ENCODE measurements at places on chromosomes 16 and 17.

GRCh38 chr16:81933361-81933760, 77.9 kb downstream of the SDR42E1 start:
- peak; percentile 2 for DNase-seq

DNA sequence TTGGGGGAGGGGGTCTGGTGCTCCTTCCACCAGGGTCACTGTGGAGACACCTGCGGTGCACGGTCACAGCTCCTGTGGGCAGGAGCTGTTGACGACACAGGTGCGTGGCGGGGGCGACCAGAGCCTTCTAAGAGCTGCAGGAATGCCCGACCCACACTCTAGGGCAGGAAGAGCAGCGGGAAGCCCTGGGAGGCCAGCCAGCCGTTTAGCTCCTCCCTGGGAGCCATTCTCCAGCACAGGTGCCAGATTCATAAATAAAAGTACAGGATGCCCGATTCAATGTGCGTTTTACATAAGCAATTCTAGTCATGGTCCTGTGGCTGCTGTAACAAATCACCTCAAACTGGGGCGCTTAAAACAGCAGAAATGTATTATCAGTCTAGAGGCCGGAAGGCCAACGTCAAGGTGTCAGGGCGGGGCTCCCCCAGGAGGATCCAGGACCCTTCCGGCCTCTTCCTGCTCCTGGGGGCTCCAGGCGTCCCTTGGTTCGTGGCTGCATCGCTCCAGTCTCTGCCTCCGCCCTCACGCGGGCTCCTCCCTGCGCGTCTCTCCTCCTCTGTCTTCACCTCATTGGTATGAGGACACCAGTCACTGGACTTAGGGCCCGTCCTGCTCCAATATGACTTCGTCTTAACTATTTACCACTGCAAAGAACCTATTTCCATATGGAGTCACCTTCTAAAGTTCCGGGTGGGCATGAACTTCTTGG, 155.4 kb downstream of the FOXL1 start:
- no peak for DNase-seq

GRCh38 chr17:5715478-5715877, 131.2 kb upstream of the NLRP1 start:
- no peak for DNase-seq

- peak; percentile 54 for DNase-seq
Observed at GRCh38 chr17:77356109-77356689, 215.4 kb downstream of the SEC14L1 start.

GRCh38 chr17:74971842-74972106, 785 bp downstream of the HID1 start:
- DNase-seq, result no peak

- DNase-seq, result no peak
Observed at GRCh38 chr17:35543856-35544255, 6.4 kb upstream of the SLFN12L start.

- DNase-seq, result no peak
Observed at GRCh38 chr17:72021417-72022041, 99.3 kb upstream of the SOX9 start.

- no peak for DNase-seq
Observed at GRCh38 chr17:51992864-51993416, 165.6 kb downstream of the CA10 start.

DNA sequence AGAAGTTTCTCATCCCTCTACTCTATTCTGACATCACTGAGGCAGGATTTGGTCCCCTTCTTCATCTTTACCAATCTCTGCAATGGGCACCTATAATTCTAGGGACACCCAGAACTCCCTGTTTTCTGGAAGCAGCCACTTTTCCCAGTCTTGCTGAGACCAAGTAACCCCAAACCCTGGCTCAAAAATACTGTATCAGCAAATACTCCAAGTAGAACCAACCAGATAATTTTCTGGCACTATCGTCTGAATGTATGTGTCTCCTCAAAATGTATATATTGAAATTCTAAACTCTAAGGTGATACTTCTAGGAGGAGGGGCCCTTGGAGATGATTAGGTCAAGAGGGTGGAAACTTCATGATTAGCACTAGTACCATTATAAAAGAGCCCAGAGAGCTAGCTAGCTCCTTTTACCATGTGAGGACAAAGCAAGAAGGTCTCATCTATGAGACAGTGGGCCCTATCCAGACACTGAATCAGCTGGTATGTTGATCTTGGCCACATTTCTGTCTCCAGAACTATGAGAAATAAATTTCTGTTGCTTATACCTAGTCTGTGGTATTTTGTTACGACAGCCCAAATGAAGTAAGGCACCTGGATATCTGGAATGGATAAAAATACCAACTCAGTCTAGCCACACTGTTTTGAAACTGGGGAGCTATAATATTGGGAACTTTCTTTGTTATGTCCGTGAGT, 464.4 kb downstream of the CDH11 start:
- no peak for DNase-seq

- no peak for DNase-seq
Observed at GRCh38 chr16:67529582-67530012, 968 bp downstream of the RIPOR1 start.

- DNase-seq, result no peak
Observed at GRCh38 chr16:86424985-86425384, 85.3 kb upstream of the FOXF1 start.

GRCh38 chr17:71460943-71461342, 659.9 kb upstream of the SOX9 start:
- DNase-seq, result no peak

- no peak for DNase-seq
Observed at GRCh38 chr16:17628983-17629382, 158.2 kb upstream of the XYLT1 start.

GRCh38 chr17:2892305-2892971, 96.2 kb downstream of the RAP1GAP2 start:
- DNase-seq, result no peak

DNA sequence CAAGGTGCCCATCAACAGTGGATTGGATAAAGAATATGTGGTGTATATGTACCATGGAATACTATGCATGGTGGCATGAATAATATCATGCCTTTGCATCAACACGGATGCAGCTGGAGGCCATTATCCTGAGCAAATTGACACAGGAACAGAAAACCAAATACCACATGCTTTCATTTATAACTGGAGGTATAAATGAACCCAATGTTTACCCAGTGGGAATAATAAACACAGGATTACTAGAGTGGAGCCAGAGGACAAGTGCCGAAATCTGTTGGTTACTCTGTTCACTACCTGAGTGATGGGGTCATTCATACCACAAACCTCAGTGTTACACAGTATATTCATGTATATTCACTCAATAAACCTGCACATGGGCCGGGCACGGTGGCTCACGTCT, 125.2 kb downstream of the CDH11 start:
- DNase-seq, result no peak

DNA sequence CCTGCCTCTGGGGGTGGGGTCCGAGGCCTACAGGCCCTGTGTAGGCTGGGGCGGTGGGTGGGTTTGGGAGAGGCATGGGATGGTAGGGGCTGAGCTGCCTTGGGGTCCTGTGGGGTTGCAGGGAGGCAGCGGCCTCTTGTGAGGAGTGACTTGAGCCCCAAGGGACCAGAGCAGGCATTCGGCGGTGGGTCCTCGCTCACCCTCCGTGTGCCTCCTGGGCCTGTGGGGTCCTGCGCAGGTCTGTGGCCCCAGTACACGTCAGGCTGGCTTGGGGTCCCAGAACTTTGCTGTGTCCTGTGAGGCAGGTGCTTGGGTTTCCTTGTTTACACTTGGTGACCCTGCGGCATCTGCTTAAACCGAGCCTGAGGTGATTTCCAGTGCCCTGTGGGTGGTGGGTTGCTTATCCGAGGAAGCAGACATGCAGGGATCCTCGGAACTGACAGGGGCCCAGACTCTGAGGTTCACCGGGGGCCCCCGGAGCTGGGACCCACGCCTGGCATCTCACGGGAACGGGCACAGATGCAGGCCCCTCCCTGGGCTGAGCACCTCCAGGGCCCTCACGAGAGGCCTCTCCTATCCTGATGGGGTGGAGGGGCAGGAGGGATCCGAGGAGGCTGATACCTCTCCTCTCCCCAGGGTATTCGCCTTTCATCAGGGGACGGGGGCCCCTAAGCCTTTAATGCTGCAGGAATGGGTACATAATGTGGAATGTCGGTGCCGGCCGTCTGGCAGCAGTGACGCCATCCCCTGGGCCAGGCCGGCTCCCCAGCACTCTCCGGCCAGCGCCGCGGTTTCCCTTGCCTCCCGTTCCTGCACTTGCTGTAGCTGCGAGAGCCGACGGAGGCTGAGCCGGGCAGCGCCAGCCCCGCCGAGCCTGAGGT, 7.7 kb downstream of the METRNL start:
- DNase-seq, result no peak

- DNase-seq, result peak; percentile 29
Observed at GRCh38 chr16:15434425-15435215, at the start of gene BMERB1. Gene BMERB1 (plus strand): TSS chr16:15434588. CDS start chr16:15434654, 66 bp downstream.

GRCh38 chr16:23128056-23128455, 21.2 kb downstream of the USP31 start:
- DNase-seq, result no peak

GRCh38 chr16:4392382-4393239, 21.0 kb downstream of the VASN start:
- no peak for DNase-seq

DNA sequence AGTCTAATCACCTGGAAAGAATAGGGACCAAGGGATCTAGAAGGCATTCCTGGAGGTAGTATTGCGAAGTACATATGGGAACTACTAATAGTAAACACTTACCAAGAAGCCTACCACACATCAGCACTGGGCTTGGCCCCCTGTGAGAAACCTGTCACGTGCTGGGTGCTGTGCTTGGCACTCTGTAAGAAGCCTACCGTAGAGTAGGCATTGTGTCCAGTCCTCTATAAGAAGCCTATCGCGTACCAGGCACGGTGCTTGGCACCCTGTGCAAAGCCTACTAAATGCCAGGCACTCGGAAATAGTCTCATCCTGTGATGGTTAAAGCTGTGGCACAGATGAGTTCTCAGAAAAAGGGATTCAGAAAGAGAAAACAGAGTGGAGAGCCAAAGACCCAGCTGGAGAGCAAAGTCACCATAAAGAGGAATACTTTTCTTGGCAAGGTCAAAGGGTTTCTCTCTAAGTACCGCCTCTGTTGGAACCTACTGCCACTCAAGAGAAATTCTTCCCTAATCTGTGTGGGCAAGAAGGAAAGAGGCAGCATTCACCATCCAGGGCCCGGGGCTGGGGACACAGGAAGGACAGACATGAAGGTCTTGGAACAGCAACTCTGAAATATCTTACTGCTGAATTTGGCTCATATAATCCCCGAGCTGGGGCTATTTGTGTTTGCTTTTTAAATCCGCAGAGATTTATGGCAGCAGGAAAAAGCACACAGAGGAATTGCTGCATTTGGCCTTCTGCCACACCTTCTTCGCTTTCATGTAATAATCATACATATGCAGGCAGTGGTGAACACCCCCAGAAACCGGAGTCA, 81.8 kb downstream of the VAT1L start:
- DNase-seq, result no peak

DNA sequence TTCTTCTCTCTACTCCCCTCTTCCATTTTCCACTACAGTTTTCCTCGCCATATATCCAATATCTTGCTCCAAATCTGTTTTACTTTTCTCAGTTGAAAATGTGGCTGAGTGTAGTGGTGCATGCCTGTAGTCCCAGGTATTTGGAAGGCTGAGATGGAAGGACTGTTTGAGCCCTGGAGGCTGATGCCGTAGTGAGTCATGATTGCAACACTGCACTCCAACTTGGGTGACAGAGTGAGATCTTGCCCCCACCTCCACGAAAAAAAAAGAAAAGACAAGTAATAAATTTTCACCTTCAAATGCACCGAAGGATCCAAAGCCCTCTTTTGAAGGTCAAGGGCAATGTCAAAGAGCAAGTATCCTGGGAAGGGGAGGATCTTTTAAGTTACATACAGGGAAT, 592.3 kb downstream of the TMEM114 start:
- DNase-seq, result no peak

DNA sequence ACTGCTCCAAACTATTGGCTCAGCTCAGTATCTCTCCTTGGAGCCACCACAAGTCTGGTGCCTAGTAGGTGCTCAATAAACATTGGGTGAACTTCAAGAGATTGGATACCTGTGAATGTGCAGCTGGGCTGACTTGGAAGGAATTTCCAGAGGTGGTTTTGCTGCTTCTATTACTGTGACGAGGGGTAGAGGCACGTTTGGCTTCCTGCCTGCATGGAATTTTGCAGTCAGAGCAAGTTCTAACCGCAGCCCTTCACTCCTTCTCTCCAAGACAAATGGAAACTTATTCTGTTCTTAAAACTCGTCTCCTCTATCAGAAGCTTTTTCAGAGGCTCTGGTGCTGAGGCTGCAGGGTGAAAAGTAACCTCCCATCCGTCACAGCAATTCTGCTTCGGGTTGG, 342.5 kb downstream of the CPPED1 start:
- no peak for DNase-seq

- no peak for DNase-seq
Observed at GRCh38 chr17:27733773-27734172, 66.6 kb downstream of the NOS2 start.

- no peak for DNase-seq
Observed at GRCh38 chr16:80525420-80525819, 15.4 kb upstream of the DYNLRB2 start.

DNA sequence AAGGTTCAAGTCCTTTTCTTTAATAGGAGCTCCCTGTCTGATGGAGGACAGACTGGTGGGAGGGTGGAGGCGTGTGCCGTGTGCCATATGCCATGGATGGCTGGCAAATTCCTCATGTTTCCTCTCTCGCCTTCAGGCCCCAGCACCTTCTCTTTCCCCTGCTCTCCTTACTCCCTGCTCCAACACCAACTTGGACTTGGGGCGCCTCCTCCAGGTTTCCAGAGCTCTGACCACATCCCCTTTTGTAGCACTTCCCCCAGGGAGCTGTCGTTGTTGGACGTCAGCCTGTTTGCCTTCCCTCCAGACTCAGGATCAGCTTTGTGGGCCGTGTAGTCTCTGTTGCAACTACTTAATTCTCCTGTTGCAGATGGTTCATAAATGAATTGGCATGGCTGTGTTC, 30.7 kb downstream of the TMC7 start:
- DNase-seq, result no peak

Data from GM13976 (cell line).